Sigmoid colon (tissue), 7 donors: ENCODE measurements at places on chromosomes 11 and 22. TPM values are rescaled to one million over a fixed set of nuclear protein-coding genes. Genes with fewer than 3 reads are reported as not detected.

GRCh38 chr22:42202048-42202447 lies 68.4 kb downstream of the TCF20 start:
- no peak overlapping the region for H3K4me3 ChIP-seq
- no peak for DNase-seq
- no peak overlapping the region for H3K27ac ChIP-seq
- H3K4me1 ChIP-seq = no peaks in the 10 kb centered on the region
- no peaks in the 10 kb centered on the region for H3K27me3 ChIP-seq

DNA sequence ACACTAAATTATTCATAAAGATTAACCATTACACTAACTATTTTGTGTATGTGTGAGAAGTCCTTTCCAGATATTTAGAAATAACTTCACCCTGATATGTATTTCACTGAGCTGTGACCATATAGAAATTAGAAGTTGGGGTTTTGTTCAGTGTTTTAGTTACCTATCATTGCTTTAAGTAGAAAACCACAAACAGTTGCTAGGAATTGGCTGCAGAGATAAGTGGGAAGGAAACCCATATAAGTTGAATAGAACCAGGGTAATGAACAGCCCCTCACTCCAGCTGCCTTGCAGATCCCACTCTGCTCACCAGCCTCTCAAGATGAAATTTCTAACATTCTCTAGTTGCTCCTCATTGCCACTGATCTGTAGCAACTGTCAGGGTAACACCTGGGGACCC lies 10.3 kb downstream of the SRSF8 start:
- H3K36me3 ChIP-seq = no peaks in the 10 kb centered on the region
- H3K27ac ChIP-seq = no peak overlapping the region
- DNase-seq = no peak
- H3K4me1 ChIP-seq = peaks cover 8% of the 10 kb centered on the region
- no peaks in the 10 kb centered on the region for H3K27me3 ChIP-seq

Gene ENTHD1
- total RNA-seq = not detected

- no peak overlapping the region for H3K27ac ChIP-seq
- no peak for DNase-seq
Measured at GRCh38 chr11:13102865-13103539, 93.9 kb downstream of the RASSF10 start.

GRCh38 chr11:2592559-2593392 lies 107.0 kb downstream of the KCNQ1OT1 start:
- no peaks in the 10 kb centered on the region for H3K4me1 ChIP-seq
- no peak overlapping the region for H3K27ac ChIP-seq
- no peaks in the 10 kb centered on the region for H3K27me3 ChIP-seq
- H3K4me3 ChIP-seq = no peak overlapping the region
- H3K36me3 ChIP-seq = no peaks in the 10 kb centered on the region

- H3K27me3 ChIP-seq = no peaks in the 10 kb centered on the region
- no peak overlapping the region for H3K27ac ChIP-seq
- H3K36me3 ChIP-seq = no peaks in the 10 kb centered on the region
Measured at GRCh38 chr11:45798793-45799441, 6.0 kb upstream of the SLC35C1 start.

- no peaks in the 10 kb centered on the region for H3K27me3 ChIP-seq
- H3K4me3 ChIP-seq = no peak overlapping the region
- H3K4me1 ChIP-seq = peaks cover 18% of the 10 kb centered on the region
- DNase-seq = no peak
Measured at GRCh38 chr11:95161248-95161647, 69.8 kb downstream of the SESN3 start.

DNA sequence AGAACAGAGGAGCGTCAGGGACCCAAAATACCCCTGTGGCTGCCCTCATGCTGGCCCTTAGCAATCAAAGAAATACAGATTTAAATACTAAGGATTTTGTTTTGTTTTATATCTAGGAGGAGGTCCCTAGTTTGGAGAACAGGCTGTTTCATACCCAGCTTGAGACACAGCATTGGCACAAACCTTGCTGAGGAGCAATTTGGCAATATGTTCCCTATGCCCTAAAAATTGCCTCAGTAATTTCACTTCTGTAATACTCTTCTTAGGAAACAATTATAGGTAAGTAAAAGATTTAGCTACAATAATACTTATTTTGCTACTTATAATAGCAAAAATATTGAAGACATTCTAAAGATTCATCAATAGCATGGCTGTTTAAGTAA lies 37.0 kb downstream of the TSKU start:
- no peak for DNase-seq
- no peaks in the 10 kb centered on the region for H3K4me1 ChIP-seq
- H3K4me3 ChIP-seq = no peak overlapping the region
- H3K27ac ChIP-seq = no peak overlapping the region
